ENCODE measurements at places on chromosomes 1 and 21. TPM values are rescaled to one million over a fixed set of nuclear protein-coding genes. Genes with fewer than 3 reads are reported as not detected.

GRCh38 chr1:3912809-3913685, 13.0 kb upstream of the C1orf174 start:
- no peak for ATAC-seq

DNA sequence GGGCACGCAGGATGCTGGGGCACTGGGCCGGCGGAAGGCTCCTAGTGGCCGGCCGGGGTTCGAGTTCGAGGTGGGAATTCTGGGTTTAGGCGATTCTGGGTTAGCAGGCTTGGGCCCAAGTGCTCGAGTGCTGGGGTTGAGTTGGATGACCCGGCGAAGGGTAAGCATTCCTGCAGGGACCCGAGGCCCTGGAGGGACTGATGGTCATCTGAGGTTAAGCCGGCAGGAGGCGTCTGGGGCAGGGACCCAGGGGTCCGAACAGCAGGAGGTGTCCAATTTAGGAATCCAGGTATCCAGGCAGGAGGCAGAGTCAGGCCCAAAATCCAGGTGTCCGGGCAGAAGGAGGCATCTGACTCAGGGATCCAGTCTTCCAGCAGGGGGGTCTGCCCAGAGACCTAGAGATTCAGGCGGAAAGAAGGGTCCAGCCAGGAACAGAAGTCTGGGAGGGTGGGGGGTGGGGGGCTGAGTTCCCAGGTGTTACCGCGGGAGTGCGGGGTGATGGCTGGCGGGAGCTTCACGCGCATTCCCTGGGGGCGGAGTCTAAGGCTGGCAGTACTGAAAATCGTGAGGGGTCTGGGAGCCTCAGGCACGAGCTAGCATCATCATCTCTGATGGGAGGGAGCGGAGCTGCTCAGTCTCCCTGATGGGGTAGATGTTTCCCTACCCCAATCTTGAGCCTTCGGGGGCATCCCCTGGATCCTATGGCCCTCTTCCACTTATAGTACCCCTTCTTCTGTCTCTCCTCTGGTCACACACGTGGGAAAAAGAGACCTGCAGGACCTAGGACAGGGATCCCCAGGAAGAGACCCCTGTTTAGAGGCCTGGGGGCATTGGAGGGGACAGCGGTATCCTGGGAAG, 585 bp downstream of the GPR3 start:
- ATAC-seq: peak; percentile 4

GRCh38 chr1:244820131-244820530, 15.3 kb upstream of the COX20 start:
- ATAC-seq: no peak

GRCh38 chr1:246052603-246053002, 454.5 kb downstream of the SMYD3 start:
- no peak for ATAC-seq

- ATAC-seq: no peak
Measured at GRCh38 chr1:193766329-193766728, 579.9 kb upstream of the B3GALT2 start.

DNA sequence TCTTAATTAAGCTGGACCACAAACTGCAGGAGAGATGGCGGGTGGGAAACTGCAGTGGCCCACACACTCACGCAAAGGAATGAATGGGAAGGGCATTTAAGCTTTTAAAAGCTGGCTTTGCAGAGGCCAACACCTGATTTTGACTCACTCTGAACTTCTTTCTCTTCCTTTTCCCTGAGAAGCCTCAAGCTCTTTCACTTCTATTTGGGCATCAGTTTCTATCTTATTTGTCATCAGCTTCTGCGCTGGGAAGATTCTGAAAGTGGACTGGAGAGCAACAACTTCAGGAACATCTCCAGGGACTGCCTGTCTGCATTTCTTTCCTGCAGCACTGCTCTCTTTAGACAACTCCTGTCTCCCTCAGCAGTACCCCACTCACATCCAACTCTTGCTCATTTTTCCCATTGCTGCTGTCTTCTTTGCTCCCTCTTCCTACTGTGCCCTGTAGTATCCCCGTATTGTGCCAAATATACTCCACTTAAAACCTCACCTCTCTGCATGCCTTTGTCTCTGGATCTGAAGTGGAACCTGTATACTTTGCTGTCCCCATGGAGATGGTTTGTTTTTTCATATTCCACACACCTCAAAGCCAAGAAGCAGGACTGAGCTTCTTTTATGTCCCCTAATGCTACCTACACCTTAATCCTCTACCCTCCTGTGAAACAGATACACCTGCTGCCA, 143.3 kb upstream of the JUN start:
- ATAC-seq: no peak

GRCh38 chr1:168468042-168468809, 75.6 kb downstream of the XCL2 start:
- ATAC-seq: no peak

OR2M7 gene
- not detected for total RNA-seq

Data from motor neuron (in vitro differentiated cells).